ENCODE measurements at places on chromosomes 6 and 20.

DNA sequence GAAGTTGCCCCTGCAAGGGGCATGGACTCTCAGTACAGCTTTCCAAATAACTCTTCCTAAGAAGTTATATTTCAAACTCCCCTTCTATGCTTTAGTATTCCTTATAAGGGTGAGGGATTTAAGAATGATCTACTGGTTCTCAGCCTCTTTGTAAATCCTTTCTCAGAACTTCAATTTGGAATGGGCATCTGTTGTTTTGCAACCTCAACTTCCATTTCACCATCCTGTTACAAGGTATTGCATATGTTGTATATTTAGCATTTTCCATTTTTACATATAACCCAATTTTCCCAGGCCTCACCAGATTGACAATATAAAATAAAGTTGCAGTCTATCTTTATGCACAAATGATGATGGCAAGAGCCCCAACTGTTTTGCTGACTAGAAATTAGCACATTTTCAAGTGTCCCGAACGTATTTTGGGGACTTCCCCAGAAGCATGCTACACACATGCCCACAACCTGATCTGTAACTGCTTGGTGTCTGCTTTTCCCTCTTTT is 154.9 kb upstream of the CARMIL1 start:
- no peak for DNase-seq

DNA sequence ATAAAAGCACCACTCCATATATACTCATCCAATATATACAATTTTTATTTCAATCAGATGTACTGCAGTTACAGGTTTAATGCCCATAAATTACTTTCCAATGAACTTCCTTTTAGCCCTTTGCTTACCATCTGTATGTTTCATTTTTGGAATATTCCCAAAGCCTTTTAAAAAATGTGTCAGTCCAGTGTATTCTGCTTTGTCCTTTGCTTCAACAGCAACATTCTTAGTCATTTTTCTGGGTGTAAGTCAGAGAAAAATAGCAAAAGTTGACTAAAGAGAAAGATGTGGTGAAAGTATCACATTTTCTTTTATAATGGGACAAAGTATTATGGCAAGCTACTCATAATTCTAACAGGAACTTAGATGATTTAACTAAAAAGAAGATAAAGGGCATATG is 15.2 kb downstream of the DSE start:
- DNase-seq: no peak

- no peak for DNase-seq
Measured at GRCh38 chr20:58829531-58829941, 21.2 kb downstream of the GNAS-AS1 start.

DNA sequence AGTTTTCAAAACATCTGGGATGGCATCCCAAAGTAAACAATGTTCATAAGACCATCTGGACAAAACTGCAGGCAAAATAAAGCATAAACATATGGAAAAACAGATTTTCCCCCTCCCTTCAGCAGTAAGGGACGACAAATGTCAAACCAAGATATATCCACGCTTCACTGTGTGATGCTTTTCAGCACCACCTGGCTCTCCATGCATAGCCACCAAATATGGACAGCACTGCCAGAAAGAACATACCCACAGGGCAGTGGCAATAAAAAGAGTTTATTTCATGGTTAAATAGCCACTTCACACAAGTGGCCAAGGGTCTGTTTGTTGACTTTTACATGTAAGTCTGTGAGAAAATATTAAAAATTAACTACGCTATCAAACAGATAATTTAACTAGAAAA is 23.1 kb downstream of the USP45 start:
- no peak for DNase-seq

GRCh38 chr20:41650231-41650948 is 32.2 kb upstream of the CHD6 start:
- no peak for DNase-seq

GRCh38 chr6:101088594-101088993 is 207.5 kb upstream of the ASCC3 start:
- DNase-seq: no peak

DNA sequence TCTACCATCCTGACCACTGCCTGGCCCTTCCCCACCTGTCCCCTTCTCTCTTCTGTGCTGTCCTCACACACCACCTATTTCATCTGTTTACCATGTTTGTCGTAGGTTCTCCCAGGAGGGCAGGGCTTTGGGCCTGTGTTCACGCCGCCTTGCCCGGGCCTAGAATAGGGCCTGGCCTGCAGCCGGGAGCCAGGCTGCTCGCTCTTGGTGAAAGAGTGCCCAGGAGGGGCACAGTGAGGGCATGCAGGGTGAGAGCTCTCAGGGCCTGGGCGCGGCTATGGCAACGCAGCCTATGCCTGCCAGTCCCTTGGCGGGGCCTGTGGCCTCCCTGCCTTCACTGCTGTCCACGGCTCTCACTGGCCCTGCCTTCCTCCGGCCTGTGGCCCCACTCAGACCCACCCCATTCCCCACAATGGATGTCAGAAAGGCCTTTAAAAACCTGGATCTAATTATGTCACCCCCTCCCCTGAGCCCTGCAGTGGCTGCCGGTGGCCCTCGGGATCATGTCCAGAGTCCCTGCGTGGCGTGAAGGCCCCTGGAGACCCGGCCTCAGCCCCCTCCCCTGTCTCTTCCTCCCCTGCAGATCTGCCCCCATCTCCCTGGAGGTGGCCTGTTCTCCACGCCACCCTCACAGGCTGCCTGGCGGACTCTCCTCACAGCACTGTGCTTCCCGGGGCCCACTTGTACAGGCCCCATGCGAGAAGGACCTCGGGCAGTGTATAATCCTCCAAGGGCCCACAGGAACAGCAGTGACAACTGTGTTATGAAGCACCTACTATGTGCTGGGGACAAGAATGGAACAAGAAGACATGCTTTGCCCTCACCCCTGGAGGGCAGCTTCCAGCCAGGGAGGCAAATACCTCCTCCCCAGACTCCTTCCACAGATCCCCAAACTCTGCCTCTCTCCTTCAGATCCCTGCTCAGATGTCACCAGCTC is 22.9 kb upstream of the NOL4L start:
- DNase-seq: no peak

DNA sequence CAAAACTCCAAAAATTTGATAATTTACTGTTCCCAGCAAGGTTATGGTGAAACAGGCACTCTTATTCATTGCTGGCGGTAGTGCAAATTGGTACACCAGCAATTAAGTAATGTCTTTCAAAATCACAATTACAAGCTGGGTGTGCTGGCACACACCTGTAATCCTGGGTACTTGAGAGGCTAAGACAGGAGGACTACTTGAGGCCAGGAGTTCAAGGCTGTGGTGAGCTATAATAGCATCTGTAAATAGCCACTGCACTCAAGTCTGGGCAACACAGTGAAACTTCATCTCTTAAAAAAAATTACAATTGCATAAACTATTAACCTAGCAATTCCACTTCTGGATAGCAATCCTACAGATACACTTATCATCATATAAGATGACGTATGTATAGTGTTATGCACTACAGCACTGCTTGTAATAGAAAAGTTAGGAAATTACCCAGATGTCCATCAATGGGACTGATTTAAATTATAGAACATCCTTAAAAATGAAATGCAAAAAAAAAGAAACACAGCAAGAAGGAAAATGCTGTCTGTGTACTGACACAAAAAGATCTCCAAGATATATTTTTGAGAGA is 31.4 kb downstream of the NCOA6 start:
- no peak for DNase-seq

DNA sequence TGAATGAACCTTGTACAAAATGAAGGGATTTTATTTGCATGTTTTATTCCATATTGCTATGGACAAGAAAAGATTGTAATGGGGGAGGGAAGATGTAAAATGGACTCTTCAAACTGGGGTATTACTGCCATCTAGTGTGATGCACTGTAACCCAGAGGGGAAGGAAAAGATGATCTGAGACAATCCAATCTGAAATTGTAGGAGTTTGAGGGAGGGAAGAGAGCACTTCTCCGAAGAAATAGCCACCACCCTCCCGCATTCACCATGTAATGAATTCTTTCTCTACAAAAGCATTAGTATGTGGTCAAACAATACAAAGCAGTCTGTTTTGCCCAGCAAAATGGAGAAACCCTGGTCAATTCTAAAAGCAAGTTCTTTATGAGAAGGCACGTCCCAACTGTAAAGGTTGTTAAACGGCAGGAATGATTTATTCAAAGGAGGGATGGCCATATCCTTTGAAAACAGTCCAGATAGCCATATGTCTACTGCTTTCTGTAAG is 679.5 kb upstream of the NRSN1 start:
- DNase-seq: no peak

- DNase-seq: no peak
Measured at GRCh38 chr20:19807191-19807945, 49.3 kb downstream of the RIN2 start.

GRCh38 chr6:105272786-105273185 is 93.0 kb upstream of the POPDC3 start:
- DNase-seq: no peak

- DNase-seq: no peak
Measured at GRCh38 chr6:143843677-143843999, 500 bp downstream of the LTV1 start.

DNA sequence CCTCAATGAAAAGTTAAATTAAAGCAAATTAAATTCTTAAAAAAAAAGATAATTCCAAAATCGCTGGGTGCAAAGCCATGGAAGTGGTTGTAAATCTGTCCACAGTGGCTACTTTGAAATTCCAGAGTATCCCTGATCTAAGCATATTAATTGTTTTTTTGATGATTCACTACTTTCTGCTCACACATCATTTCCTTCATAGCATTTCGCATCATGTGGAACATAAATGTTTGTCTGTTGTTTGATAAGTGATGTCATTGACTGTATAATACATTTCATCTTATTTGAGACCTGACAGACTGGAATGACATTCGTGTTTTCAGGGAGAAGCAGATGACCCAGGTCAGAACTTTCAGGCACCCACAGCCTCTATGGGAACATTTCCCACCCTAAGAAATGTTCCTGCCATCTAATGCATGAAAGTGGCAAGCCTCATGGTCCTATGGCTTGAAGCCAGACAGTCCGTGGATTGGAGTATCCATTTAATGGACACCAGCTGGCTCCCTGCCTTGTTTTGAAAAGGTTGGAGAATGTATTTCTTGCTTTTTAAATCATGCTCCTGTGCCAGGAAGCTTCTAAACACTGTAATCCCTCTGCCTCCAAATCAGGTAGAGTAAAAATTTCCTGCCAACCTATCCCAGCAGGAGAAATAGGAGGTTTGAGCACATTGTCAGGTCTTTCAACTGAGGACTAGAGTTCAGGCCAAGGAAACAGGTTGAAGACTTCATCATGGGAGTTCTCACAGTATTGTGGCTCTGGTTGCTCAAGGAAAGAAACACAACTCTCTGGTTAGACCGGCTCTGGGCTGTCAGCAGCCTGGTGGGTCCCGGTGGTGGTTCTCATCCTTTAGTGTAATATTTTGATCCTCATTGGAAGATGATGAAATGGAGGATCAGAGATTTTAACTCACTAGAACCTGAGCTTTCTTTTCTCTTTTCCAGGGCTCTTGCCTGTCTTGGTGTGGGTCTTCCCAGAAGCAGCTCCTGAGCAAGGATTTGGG is 157.9 kb downstream of the SLC24A3 start:
- no peak for DNase-seq

- no peak for DNase-seq
Measured at GRCh38 chr20:50294164-50295088, 103.8 kb downstream of the CEBPB start.

DNA sequence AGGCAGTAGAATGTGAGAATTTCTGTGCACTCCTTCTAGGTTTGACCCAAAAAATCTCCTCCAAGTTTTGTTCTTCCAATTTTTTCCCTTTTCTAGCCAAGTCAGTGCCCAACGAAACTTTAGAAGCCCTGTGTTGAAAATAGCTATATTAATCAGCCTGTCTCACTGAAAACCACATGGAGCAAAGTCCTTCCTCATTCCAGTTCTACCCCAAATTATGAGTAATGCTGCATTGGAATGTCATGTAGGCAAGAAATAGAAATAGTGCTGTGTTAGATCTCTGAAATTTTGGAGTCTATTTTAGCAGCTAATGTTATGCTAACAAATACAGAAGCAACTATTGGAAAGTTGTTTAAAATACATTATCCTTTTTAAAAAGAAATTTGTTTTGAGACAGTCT is 725.5 kb downstream of the TBC1D32 start:
- DNase-seq: no peak

DNA sequence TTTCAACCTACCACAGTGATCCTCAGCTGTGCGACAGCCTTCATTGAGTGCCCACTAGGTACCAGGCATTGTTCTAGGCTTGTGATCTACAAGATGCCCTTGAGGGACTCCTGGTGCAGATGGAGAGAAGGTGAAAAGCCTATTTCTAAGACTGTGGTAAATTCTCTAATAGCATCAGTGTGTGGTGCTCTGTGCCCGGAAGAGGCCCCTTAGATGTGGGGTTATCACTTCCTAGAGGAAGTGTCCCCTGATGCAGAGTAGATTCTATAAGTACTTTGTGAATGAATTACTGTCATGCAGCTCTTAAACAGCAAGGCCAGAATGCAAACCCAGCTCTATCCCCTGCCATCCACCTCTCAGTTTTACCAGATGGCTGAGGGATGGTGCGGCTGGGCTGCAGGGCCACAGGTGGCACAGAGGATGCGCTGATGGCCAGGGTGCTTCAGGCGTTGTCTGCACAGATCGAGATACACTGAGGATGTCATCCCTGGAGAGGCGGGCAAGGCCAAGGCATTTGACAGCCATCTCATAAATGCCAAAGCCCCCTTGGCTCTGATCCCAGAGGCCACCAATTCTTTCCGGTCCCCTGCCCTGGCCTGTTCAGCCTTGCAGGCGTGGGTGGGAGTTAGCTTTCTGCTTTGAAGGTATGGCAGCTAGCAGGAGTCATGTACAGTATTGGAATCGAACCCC is 96.7 kb downstream of the TOX2 start:
- DNase-seq: no peak

GRCh38 chr6:3287308-3287707 is 28.6 kb downstream of the PSMG4 start:
- DNase-seq: no peak

- DNase-seq: no peak
Measured at GRCh38 chr20:20488388-20488787, 120.5 kb downstream of the INSM1 start.

DNA sequence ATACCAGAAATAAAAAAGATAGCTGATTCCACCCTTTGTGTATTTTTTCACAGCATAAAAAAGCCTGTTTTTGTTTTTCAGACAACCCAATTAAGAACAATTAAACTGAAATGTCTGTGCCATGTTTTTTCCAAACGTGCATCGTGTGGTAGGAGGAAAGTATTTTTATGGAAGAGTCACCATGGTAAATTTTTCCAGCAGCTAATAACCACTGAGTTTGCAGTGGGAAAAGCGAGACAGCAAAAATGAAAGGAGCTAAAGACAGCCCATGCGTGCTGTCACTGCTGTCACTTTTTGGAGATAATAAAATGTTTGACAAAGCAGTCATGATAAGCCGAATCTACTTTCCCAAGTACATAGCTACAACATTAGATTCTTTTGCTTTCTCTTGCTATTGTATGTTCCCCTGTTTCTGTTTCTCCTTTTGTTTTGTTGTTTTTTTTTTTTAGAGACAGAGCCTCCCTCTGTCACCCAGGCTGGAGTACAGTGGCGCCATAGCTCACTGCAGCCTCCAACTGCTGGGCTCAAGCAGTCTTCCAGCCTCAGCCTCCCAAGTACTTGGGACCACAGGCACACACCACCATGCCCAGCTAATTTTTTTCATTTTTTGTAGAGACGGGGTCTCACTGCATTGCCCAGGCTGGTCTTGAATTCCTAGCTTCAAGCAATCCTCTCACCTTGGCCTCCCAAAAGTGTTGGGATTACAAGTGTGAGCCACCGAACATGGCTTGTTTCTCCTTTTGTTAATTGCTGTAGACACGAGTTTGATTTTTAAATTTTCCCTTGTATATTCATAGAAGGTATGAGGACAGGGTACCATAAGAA is 261.3 kb downstream of the TMEM242 start:
- no peak for DNase-seq

GRCh38 chr20:34985461-34986310 is 30.0 kb downstream of the MYH7B start:
- no peak for DNase-seq
